ENCODE measurements at places on chromosomes 5 and 9.

DNA sequence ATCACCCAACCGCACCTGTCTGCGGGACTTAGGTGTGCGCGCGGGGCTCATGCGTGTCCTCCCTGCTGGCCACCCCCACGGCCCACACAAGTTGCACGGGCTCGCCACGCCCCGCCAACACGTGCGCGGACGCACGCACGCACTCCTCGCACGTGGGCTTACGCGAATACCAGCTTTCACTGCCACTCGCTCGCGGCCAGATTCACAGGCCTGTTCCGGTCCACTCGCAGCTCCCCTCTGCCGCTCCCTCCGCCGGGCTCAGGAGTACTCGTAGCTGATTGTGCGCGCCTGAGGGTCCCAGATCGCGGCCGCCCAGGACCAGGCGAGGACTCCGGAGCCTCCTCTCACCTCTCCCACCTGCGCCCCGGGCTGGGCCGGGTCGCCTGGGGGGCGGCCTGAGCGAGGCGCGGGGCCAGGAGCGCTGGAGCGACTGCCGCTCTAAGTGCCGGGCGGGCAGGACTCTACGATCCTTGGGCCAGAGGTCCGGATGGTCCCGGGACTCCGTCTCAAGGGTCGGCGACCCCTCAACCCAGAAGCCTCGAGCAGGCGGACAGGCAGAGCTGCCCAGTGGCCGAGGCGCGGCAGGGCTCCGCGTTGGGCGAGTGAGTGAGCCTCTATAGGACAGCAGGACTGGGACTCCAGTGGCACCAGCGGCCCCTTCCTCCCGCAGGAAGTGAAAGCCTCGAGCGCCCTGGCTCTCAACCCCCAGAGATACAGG lies 3.4 kb downstream of the PCDHGC5 start:
- peaks cover 37% of the 10 kb centered on the region for H3K27me3 ChIP-seq
- no peak overlapping the region for H3K27ac ChIP-seq
- H3K36me3 ChIP-seq, result no peaks in the 10 kb centered on the region

DNA sequence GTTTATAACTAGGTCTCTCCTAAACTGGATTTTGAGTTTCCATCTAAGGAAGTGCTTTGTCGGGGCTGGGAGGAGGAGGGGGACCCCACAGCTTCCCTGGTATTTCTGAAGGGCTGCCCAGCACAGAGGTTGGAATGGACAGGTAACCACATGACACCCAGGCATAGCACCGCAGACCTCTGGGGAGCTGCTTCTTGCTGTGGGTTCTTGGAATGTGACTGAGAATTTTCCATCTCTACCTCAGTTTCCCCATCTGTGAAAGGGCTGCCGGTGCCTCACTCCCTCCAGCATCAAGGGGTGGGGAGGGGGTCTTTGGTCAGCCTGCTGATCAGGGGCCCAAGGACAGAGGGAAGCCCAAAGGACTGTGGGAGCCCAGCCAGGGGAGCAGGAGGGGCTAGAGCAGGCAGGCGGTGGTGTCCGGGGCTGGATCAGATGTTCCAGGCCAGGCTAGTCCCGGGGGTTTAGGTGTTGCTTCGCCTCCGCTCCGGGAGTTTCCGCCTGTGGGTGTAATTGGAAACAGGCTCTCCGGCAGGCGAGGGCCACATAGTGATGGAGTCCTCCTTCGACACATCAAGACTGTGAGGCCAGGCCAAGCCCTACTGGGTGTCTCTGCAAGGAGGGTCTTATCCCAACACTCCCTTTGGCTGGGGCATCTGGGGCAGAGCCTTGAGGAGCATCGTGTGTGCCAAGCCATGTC lies 3.3 kb downstream of the OLFML2A start:
- H3K27ac ChIP-seq, result no peak overlapping the region
- no peak for DNase-seq
- H3K27me3 ChIP-seq, result peaks cover 22% of the 10 kb centered on the region
- H3K4me3 ChIP-seq, result no peak overlapping the region

DNA sequence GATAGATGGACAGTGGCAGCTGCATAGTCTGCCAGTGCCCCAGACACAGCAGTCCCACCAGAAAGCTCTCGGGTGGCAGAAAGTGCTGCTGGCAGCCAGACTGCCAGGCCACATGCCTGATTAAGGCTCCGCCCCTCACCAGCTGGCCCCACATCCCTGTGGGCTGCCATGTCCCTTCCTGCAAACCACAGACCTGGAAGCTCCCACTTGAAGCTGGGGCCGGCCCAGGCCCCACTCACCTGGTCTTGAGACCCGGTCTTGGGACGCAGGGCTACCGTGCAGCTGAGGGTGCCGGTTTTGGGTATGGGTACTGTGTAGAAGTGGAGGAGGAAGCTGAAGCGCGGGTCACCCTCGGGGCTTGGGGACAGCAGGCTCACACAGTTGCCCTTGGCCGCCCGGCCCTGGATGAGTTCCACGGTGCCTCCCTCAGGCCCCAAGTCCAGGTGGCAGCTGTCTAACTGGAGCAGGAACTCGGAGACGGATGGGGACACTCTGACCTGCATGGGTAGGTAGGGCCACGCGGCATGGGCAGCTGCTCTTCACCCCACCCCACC lies 15.3 kb downstream of the FPGS start:
- H3K27ac ChIP-seq, result no peak overlapping the region
- DNase-seq, result no peak
- no peak overlapping the region for H3K4me3 ChIP-seq

- no peak overlapping the region for H3K4me3 ChIP-seq
- no peaks in the 10 kb centered on the region for H3K4me1 ChIP-seq
- H3K27me3 ChIP-seq, result no peaks in the 10 kb centered on the region
- DNase-seq, result no peak
Measured at GRCh38 chr5:54249210-54250028, 61.0 kb downstream of the ARL15 start.

DNA sequence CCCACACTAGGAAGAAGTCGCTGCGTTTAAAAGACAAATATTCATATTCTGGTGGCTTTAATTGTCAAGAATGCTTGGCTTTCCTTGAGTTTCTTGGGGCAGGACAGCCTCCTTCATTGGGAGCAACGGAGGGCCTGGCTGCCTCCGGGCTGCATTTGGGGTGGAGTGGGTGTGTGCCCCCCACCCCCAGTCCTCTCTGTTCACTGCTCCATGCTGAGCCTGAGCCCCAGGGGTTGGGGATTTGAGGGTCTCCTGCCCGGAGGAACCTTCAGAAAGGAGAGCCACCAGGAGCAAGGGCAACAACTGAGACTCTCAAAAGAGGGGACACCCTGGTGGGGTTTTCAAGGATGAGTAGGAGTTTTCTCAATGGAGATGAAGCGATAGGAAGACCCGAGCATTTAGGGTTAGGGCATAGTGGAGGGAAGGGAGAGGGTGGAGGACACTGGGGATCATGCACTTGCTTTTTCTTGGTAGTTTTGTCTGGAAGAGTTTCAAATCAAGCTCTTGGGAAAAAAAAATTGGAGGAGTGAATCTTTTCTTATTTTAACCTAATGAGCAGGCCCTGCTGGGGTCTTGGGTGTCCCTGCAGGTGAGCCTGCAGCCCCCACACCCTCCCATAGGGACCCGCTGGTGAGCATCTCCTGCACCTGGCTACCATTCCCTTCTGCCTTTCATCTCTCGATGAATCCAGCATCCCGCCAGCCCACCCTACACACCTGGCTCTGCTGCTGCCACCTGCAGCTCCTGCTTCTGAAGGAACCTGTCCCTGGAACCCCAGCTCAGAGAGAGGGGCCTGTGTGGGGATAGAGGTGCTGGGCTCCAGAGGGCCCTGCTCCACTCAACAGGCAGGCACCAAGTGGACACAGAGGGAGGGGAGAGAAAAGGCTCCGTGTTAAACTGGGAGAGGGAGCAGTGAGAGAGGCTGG lies 4.1 kb downstream of the SLC6A19 start:
- no peaks in the 10 kb centered on the region for H3K27me3 ChIP-seq
- no peak overlapping the region for H3K4me3 ChIP-seq
- H3K36me3 ChIP-seq, result no peaks in the 10 kb centered on the region
- H3K27ac ChIP-seq, result no peak overlapping the region
- no peaks in the 10 kb centered on the region for H3K4me1 ChIP-seq

DNA sequence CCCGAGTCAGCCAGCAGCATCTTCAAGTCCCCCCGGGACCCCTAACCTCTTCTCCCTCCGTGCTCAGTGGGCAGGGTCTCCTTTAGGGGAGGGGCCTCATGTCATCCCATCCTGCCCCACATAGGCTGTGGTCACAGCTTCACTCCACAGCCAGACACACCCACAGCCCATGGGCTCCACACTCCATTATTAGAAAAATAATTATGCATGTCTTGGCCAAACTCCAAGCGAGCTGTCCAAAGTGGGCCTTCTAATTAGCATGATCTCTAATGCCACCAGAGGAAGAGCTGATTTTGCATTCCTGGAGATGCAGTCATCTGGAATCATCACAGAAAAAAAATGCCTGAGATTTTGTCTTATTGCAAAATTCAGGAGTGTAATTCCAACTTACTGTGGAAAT lies 418.2 kb downstream of the IRX2 start:
- H3K27me3 ChIP-seq, result no peaks in the 10 kb centered on the region
- H3K36me3 ChIP-seq, result no peaks in the 10 kb centered on the region
- no peak for DNase-seq
- H3K4me1 ChIP-seq, result no peaks in the 10 kb centered on the region

DNA sequence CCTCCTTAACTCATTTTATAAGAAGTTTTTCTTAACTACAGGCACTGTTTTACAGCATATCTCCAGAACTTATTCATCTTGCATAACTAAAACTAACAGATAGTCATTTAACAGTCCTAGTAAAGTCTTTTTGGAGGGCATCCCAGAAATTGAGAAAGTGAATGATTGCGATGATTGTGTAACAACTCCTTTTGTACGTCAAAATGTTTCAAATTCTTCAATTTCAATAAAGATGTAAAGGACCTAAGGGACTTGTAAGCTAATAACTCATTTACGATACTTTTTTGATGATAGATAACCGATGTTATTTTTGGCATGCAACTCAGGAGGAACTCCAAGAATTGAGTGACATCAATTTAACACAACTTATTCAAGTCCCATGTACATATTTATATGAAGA lies 42.7 kb downstream of the SVEP1 start:
- no peaks in the 10 kb centered on the region for H3K4me1 ChIP-seq
- no peak overlapping the region for H3K27ac ChIP-seq
- H3K36me3 ChIP-seq, result no peaks in the 10 kb centered on the region
- H3K4me3 ChIP-seq, result no peak overlapping the region
- H3K27me3 ChIP-seq, result no peaks in the 10 kb centered on the region
- DNase-seq, result no peak

DNA sequence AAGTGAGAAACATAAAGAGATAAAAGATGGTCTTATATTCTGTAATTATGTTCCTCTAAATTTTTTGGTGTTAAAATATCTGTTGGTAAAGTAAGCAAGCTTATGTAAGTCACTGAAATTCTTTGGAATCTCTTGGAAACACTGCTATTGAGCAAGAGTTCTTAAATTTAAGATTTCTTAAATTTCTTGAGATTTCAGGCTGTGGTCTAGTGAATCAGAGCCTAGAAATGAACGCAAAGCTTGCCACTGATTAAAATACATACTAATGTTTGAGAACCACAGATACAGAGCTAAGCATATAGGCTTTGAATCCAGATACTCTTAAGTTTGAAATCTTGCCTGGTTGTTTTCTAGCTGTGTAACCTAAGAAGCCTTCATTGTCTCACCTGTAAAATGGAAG lies 133.4 kb downstream of the TRPM3 start:
- H3K27ac ChIP-seq, result no peak overlapping the region
- no peaks in the 10 kb centered on the region for H3K36me3 ChIP-seq
- H3K27me3 ChIP-seq, result no peaks in the 10 kb centered on the region
- no peak overlapping the region for H3K4me3 ChIP-seq
- H3K4me1 ChIP-seq, result no peaks in the 10 kb centered on the region

DNA sequence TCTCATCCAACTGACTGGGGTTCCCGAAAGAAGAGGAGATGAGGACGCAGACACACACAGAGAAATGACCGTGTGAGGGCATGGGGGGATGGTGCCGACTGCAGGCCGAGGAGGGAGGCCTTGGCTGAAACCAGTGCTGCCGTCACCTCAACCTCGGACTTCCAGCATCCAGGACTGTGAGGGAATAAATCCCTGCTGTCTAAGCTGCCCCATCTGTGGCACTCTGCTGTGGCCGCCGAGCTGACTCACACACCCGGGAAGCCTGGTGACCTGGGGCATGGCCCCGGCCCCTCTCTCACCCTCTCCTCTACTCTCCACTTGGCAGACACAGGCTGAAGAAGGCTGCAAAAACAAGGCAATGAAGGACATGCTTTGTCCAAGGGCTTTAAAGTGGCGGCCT lies 4.4 kb upstream of the COL5A1 start:
- H3K27ac ChIP-seq, result no peak overlapping the region
- H3K27me3 ChIP-seq, result no peaks in the 10 kb centered on the region
- H3K4me3 ChIP-seq, result no peak overlapping the region
- H3K36me3 ChIP-seq, result no peaks in the 10 kb centered on the region
- H3K4me1 ChIP-seq, result no peaks in the 10 kb centered on the region

DNA sequence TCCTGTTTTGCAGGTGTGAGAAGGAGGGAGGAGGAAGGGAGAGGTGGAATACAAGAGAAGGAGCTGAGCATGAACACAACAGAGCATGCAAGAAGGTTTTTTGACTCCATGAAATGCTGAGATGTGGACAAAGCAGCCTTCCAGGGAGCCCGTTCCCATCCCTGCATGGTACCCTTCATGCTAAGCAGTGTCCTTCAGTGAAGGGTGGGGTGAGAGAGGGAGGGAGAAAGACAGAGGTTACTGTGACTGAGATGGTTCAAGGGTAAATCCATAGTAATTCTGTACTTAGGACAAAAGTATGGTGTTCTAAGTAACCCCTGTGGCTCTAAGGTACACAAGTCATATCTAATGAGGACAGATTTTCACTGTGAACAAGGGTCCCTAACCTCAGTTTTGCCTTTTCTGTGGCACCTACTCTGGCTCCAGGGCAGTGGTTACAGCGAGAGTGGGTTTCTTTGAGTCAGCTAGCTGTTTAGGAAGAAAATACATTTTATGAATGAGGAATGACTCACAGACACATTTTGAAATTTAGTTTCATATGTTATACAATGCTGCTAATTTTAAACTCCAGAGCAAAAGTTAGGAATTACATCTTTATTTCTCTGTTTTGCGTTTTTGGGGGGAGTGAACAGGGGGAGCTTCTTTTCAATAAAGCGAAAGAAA lies 184.9 kb upstream of the SLC12A2 start:
- no peaks in the 10 kb centered on the region for H3K36me3 ChIP-seq
- no peaks in the 10 kb centered on the region for H3K27me3 ChIP-seq
- DNase-seq, result no peak

- H3K27me3 ChIP-seq, result no peaks in the 10 kb centered on the region
- H3K4me3 ChIP-seq, result no peak overlapping the region
- no peaks in the 10 kb centered on the region for H3K36me3 ChIP-seq
Measured at GRCh38 chr9:75911390-75911789, 20.9 kb downstream of the PCSK5 start.

DNA sequence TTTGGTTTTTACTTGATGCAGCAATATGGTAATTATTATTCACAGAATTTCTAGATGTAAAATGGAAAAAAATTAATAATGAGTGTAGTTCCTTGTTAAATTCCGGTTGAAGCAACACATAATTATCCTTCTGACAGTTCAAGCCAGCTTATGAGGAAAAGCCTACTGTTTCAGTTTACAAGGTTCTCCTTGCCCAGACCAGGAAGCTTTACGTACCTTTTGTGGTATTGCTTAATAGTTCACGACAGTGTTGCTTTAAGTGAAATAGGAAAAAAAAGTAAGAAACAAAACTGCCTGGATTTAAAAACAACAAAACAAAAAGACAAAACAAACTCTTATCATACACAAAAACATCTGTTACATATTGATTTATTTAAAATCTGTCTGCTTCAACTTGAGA lies 547.3 kb upstream of the C9orf72 start:
- DNase-seq, result no peak
- H3K27ac ChIP-seq, result no peak overlapping the region
- H3K27me3 ChIP-seq, result no peaks in the 10 kb centered on the region
